ENCODE measurements at places on chromosomes 12 and 14. TPM values are rescaled to one million over a fixed set of nuclear protein-coding genes. Genes with fewer than 3 reads are reported as not detected.

ALDH2 gene
- 24.5 TPM for total RNA-seq

TROAP gene
- total RNA-seq: 124 TPM

PITPNM2 gene
- 8.9 TPM for total RNA-seq

SERPINA10 gene
- total RNA-seq: not detected

LRP6 gene
- 108 TPM for total RNA-seq

DNA sequence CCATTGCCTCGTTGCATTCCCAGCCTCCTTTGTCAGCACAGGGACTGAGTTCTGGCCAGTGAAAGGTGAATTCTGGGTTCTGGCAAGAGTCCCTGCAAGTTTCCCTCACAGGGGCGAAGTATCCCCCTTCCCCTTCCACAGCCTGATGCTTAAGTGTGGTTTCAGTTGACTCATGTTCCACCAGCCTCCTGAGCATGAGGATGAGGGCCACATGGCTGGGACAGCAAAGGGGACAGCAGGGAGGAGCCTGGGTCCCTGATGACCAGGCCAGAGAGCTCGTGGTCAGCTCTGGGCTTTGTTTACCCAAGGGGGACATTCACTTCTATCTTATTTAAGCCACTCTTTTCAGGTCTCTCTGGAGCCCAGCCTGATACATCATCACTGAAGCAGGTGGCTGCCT is 36.5 kb downstream of the CACNA2D4 start:
- DNase-seq: no peak

DNA sequence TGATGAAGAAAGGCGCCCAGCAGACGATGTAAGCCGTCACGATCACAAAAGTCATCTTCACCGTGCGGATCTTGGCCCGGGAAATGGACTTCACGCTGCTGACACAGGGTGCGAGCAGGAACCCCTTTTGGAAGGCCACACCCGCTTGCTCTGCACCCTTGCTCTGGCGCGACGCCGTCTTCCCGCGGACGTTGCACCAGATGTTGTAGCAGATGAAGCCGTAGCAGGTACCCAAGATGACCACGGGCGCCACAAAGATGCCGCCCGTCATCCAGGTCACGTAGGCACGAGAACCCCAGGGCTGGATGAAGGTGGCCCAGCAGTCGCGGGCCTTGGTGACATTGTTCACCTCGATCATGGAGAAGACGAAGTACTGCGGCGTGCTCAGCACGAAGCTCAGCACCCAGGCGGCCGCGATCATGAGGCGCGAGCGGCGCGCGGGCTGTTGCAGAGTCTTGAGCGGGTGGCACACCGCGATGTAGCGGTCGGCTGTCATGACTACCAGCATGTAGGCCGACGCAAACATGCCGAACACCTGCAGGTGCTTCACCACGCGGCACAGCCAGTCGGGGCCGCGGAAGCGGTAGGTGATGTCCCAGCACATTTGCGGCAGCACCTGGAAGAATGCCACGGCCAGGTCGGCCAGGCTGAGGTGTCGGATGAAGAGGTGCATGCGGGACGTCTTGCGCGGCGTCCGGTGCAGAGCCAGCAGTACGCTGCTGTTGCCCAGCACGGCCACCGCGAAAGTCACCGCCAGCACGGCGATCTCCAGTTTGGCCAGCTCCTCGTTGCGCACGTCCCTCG is 890 bp downstream of the AVPR1A start:
- no peak for DNase-seq

DNA sequence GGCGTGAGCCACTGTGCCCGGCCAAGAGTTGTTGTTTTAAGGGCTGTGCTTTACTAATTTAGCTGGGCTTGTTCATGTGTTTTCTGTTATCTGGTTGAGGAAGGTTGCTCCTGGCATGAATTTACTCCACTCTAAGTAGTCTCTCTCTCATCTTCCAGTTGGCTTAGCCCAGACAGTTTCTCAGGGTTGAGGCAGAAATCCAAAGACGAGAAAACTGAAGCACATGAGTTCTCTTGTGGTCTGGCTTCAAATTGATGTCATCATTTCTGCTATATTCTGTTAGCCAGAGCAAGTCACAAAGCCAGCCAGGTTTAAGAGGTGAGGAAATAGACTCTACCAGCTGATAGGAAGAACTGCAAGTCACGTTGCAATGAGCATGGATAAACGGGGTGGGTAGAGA is 57.9 kb downstream of the E2F7 start:
- DNase-seq: no peak

- no peak for DNase-seq
Observed at GRCh38 chr14:22685467-22685866, 41.3 kb upstream of the OR6J1 start.

DNA sequence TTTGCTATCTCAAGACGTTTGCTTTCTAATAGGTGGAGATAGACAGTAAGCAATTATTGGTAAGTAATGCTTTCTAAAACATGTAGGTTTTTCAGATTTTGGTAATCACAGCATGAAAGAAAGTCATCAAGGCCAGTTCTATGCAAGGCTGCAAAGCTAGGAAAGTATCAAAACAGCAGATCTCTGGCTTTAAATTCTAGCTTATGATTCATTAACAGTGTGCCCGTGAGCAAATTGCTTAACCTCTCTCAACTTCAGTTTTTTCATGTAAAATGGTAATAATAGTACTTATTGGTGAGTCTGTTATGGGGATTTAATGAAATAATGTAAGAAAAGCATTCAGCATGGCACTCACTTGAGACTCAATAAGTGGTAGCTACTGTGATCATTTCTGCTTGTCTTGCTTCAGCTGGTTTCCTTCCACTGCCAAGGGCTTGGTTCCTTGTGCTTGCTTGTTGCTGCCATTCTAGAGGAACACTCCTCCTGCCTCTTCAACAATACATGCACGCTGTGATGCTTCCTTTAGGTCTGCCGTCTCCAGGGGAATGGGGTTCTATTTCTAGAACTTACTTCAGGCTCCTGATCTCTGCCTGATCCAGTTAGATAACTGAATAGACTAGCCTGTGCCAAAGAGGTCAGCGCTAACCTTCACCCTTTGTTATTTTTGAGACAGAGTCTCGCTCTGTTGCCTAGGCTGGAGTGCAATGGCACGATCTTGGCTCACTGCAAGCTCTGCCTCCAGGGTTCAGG is 88.4 kb downstream of the CAND1 start:
- no peak for DNase-seq

DNA sequence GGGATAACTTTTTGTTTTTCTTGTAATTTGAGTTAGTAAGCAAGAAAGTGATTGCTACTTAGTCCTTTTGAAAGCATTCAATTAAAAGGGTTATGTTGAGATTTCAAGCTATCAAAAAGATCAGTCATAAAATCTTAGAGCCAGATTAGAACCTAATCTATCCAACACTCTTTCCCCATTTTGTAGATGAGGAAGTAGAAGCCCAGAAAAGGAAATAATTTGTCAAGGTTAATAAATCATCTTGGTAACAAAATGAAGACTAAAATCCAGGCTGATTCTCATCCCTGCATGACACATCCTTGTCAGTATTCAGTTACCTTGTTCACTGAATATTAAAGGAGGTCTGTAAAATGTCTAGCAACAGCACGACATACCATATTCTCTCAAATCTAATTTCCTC is 26.5 kb downstream of the PPP1R13B start:
- DNase-seq: peak; percentile 81

GRCh38 chr14:40850191-40850590 is 756.5 kb upstream of the LRFN5 start:
- DNase-seq: no peak

DNA sequence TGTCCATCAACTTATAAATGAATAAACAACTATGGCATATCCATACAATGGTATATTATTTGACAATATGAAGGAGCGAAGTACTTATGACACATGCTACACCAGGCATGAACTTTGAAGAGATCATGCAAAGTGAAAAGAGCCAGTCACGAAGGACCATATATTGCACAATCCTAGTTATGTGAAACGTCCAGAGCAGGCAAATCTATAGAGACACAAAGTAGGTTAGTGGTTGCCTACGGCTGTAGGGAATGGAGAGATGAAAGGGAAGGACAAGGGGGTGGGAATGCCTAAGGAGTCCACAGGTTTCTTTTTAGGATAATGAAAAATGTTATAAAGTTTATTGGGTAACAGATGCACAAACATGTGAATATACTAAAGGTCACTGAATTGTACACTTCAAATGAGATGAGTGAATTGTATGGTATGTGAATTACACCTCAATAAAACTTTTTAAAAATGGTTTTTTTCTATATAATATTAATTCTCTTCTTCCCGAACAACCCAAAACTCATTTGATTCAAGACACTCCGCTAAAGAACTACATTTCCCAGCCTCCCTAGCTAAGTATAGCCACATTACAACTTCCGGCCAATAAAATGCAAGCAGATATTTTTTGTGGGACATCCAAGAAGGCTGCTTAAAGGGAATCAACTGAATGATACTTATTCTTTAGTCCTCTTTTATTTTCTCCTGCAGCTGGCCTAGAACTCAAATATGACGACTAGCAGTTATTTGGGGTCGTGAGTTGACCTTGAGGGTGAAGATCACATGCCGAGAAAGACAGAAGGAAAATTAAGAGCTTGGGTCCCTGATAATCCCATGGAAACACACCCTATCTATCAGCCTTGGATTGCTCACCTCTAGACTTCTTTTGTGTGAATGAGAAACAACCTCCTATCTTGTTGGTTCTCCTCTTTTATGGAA is 187.2 kb downstream of the TTC8 start:
- DNase-seq: no peak

- no peak for DNase-seq
Observed at GRCh38 chr14:95409477-95410272, 90.0 kb upstream of the CLMN start.

DNA sequence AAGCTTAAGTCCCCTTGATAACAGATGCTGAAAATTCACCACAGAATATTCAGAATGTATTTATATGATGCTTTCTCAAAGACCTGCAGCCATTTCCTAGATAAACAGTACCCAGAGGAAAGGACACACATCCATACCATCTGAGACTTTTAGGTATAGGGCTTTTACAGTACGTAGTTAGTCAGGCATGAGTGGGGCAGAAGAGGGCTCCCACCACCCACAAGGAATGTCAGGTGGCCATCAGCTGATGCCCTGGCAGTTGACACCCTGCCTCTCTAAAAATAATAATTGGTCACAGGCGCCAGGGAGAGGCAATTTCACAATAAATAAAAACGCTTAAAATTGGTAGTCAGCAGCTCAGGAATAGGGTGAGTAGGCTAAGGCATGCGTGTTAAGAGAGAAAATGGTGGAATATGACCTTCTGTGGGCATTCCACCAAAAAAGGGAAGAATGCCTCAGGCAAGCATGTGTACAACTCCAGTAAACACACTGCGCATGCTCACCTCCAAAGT is 7.8 kb upstream of the TAS2R46 start:
- DNase-seq: no peak

GRCh38 chr12:15728118-15728598 is 61.0 kb downstream of the EPS8 start:
- DNase-seq: peak; percentile 74

DNA sequence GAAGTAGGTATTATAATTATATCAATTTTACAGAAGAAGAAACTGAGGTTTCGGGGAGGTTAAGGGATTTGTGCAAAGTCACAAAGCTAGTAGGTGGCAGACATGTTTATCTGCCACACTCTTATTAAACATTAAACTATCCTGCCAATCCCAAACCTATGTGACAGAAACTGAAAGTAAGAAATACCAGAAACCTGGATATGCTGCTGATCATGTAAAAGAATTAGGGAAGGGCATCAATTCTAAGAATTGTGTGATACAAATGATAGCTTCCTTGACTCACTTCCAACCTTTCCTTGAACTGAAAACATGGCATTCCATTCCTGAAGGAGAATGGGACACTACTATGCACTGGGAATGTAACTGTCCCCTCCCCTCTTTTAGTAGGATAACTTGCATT is 16.9 kb downstream of the TAOK3 start:
- DNase-seq: no peak

DNA sequence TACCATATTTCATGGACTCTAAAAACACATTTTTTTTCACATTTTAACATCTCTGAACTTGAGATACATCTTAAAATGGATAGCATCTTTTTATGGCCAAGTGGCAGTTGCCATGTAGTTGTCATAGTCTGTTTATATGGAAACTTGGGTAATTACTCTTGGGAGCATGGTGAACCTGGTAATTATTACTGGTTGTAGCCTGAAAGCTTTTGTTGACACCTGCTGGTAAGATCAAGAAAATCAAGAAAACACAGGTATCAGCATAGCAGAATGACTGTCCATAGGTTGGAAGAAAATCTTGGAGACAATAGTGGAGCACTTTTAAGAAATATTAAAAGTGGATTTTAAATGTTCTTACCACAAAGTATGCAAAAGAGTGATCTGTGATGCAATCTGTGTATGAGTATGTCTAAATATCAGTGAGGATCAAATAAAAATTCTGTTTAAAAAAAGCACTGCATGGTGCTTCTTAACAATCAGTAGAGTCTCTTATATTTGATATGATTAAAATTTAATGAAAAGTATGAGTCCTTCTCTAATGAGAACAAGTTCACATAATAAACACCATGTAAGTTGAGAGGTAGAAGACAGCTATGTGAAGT is 44.2 kb downstream of the TTC8 start:
- DNase-seq: peak; percentile 21

GRCh38 chr12:67659292-67659691 is 10.7 kb downstream of the DYRK2 start:
- no peak for DNase-seq

DNA sequence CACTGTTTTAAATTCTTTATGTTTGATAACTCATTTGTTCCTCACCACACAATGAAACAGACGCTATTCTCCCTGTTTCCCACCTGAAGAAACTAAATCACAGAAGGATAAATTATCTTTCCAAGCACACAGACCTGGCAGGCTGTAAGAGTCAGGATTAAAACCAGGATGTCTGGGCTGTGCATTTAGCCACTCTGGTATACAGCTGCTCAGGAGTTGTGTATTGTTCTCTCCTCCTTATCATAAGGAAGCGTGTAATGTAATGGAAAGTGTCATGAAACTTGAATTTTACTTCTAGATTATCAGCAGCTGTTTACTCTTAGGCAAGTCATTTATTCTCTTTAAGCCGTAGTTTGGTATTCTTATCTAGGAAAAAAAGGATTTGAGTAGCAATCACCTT is 154.8 kb upstream of the LRIG3 start:
- no peak for DNase-seq

DNA sequence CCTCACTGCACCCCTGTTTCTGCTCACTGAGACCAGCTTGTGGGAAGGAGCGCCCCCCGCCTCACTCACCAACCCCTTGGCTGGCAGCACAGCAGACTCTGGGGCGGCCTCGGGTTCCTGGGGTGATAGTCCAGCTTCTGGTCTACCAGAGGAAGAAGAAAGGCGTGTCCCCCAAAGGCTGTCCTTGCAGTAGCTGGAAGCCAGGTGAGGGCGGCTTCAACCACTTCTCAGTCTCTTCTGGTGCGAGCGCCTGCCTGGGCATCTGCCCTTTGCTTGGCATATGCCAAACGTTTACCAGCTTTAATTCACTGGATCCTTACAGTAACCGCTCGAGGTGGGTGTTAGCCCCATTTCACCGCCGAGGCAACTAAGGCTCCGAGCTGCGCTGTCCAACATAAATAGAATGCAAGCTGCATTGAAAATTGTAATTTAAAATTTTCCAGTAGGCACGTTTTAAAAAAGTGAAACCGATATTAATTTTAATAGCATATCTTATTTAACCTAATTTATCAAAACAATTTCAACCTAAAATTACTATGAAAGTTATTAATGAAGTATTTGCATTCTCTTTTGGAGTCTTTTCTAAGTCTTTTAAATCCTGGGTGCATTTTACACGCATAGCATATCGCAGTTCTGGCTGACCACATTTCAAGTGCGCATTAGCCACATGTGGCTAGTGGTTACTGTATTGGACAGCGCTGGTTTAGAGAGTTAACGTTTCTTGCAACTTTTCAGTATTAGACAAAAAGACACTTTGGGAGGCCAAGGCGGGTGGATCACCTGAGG is 872 bp downstream of the FAM177A1 start:
- DNase-seq: no peak

GRCh38 chr14:91089958-91090535 is 23.8 kb upstream of the DGLUCY start:
- no peak for DNase-seq

GRCh38 chr12:58452546-58452945 is 467.8 kb downstream of the LRIG3 start:
- DNase-seq: no peak
